Esophagus mucosa (tissue), 1 donor: ENCODE measurements at places on chromosomes 6 and 20.

GRCh38 chr6:101853231-101854085 lies 459.9 kb downstream of the GRIK2 start:
- ATAC-seq: no peak

DNA sequence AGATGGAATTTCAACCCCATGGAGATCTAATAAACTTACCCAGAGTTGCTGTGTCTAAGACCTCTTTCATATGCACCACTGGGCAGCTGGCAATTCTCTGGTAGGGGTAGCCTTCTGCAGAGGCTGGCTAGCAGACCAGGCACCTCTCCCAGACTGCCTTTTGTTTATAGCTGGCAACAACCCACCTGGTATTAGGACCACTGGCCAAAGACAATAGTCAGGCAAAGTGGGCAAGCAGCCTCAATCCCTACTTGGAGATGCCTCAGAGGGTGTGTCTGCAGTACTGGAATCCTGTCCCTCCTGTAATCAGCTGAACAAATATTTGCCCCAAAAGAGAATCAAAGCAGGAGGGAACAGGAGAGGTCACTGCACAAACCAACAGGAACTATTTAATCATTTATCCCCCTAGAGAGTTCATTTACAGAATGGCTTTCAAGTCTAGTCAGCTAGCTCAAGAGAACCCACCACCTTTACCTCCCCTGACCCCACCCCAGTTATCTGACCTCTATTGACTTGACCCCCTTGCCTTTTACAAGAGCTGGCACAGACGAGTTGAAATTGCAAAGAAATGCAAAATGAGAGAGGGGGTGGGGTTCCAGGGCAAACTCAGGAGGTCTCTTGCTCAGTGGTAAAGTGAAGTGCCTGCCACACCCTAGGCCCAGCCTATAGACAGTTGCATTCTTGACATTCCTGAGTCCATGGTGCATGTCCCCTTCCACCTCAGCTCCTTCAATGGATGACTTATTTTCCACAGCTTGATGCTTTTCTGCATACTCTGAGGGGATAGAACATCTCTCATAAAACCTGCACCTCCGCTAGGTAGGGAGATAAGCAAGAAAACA lies 2.8 kb downstream of the BCL2L1 start:
- no peak for ATAC-seq

DNA sequence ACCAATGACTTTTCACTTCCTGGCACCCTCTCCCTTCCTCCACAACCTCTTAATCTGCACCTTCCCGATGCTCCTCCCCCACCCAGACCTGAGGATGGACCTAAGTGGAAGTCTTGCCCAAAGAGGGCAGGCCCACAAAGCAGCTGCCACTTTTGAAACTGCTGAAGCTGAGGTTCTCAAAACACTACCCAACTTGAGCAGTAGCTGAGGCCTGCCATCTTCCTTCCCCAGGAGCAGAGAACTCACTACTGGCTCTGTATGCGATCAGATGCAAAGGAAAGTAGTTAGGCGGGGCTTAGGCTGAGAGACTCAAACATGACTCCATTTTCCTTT lies 1.5 kb downstream of the HM13 start:
- ATAC-seq: no peak

DNA sequence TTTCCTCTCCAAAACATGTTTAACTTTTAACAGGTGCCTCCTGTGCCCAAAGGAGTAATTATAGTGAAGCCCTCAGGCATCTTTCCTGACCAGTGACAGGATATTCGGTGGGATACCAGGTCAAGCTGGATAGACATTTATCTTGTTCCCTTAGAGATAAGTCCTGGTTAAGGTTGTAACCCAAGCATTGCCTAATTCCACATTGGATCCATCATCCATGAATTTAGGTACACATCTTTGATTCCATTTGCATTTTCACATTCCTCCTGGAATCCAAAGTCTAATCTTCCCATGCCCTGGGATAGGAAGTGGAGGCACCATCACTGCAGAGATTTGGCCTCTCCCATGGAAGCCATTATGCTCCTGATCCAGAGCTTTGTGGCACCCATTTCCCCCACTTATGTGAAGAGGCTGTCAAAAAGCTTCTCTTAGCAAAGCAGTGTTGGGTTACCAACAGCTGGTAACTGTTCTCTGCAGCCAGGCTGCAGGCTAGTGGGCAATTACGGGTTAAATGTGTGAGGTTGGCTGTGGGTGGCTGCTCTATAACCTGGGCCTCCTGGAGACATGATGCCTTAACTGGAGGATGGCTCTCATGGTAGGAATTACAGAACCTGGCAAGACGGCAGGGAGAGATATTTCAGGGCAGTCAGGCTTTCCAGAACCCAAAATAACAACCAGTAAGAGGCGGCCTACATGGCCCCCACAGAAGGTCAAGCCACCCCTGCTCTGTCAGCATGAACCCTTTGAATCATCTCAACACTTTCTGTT lies 96.9 kb upstream of the VGLL2 start:
- ATAC-seq: no peak

- no peak for ATAC-seq
Observed at GRCh38 chr20:39378776-39379175, 416.6 kb downstream of the DHX35 start.

DNA sequence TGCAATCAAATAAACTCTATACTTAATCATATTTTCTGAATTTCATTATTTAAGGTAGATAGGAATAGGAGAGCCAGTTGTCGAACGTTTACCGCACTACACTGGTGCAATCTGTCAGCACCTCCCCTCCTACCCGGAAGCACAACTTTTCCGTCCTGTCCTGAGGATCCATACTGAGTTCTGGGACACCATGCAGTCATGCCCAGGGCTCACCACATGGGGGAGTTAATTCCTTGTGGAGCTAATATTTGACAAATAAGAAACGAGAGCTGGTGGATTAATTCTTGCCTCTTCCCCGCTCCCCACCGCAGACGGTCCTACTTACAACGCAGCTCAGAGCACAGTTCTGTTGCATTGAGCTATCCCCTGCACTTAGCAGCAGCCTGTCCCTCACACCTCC lies 107.7 kb upstream of the RALGAPA2 start:
- ATAC-seq: no peak

- no peak for ATAC-seq
Observed at GRCh38 chr6:50829049-50829448, 10.4 kb downstream of the TFAP2B start.

GRCh38 chr20:24501764-24502556 lies 32.5 kb downstream of the SYNDIG1 start:
- no peak for ATAC-seq

GRCh38 chr6:144063246-144063743 lies 32.1 kb downstream of the SF3B5 start:
- ATAC-seq: no peak

DNA sequence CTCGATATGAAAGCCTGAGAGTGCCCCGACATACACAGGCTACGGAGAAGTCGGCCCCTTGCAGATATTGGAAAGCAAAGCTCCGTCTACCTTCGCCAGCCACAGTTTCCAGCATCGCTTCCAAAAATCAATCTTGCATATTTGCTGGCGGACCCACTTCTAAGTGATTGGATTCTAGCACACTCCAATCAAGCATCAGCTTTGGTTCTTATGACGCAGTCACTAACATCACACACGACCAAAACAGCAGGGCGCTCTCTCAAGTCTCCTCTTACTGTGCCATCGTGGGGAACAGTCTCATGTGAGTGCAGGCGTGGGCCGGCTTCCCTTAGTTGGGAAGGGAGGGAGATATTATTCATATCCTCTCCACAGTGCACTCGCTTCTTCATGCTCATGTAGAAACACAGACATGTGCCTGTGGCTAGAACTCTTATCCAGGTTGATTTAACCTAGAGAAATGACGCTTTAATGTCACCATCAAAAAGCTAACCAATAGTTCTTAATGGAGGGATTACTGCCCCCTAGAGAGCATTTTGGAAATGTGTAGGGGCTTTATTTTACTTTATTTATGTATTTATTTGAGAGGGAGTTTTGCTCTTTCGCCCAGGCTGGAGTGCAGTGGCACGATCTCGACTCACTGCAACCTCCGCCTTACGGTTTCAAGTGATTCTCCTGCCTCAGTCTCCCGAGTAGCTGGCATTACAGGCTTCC lies 229.8 kb downstream of the SOD2 start:
- no peak for ATAC-seq

DNA sequence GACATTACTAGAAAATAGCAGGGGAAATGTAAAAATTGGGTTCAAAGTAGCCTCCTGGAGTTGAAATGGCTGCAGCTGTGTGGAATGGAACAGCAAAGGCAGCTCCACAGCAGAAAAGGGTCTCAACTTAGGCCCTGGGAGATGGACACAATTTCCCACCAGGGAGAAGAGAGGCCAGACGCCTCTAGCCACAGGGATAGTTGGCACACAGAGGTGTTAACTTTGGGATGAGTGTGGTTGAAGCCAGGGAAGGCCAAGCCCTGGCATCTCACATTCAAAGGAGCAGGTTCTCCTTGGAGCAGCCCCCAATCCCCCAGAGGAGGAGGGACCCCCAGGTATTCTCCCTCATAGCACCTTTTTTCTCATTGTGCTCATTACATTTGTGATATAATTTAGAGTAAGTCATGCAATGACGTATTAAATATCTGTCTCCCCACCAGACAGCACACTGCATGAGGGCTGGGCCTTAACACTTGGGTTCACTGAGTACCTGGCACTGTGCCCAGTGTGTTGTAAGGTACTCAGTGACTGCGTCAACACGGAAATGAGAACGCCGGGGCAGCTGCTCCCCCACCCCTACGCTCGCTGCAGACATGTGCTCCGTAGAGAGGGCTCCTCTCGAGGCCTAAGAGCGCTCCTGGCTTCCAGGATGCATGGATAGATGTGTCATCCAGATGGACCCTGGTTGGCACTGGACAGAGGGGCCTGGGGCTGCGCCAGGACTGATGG lies 76.0 kb upstream of the CD93 start:
- ATAC-seq: peak; percentile 81

- ATAC-seq: no peak
Observed at GRCh38 chr20:56278196-56278595, 29.7 kb downstream of the MC3R start.

DNA sequence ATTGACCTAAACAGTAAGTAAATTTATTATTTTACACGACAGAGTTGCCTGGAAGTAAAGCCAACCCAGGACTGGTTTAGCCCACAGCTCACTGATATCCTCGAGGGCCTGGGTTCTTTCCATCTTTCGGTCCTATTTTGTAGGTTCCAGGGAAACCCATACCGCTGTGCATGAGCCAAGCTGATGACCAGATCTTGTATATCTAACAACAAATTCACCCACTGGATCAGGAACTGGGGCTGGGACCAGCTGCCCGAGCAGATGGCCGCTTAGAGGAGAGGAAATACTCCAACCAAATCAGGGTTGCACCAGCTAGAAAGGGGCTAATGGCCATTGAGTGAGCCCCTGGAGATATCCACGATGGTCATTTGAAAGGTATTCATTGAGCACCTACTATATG lies 139.2 kb downstream of the BACH2 start:
- no peak for ATAC-seq

GRCh38 chr20:14951105-14951504 lies 613.7 kb upstream of the FLRT3 start:
- ATAC-seq: no peak

DNA sequence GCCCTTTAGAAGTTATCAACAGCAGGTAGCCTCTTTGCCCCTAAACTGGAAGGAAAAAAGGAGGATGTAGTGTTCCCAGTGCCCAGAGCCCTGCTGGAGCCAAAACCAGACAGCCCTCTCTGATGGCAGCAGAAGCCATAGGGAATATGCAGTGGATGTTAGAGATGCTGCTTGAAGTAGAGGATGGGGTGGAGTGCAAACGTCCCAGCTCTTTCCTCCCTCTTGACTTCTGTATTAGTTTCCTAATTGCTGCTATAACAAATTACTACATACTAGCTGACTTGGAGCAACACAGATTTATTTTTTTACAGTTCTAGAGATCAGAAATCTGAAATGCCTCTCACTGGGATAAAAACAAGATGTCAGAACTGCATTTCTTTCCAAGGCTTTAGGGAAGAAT lies 12.5 kb upstream of the CD2AP start:
- ATAC-seq: no peak

- no peak for ATAC-seq
Observed at GRCh38 chr6:138510093-138510492, 10.8 kb upstream of the NHSL1 start.

DNA sequence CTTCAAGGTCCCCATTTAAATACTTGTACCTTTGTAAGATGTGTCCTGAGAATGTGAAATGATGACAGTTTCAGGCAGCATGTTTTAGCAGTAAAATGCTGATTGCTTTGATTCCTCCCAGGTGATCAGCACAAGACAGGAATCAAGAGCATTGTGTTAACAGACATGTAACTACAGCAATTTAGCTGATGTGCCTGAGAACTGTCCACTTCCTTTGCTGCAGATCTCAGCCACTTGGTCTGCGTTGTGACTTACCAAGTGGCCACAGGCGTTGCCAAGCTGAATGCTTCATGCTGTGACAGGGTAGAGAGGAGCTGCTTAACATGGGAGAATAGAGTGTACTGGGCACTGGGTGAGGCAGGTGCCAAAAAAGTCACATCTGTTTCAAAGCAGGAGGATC lies 767.0 kb upstream of the POU3F2 start:
- ATAC-seq: no peak

DNA sequence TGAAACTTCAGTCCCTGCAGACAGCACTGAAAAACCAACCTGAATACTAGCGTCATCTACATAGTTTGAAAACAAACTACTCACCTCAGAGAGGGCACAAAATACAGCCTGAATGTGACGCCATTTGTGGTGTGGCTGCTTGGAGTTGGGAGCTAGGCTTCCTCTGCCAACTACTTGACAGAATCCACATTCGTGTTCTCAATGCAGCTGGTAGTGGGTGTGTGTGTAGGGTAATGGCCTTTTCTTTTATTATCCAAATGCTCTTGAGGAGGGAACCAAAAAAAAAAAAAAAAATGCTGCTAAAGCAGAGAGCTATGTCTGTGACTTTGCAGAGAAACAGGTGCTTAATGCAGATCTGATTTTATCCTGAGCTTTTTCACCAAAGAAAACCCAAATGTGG lies 207.8 kb downstream of the OTOR start:
- no peak for ATAC-seq

DNA sequence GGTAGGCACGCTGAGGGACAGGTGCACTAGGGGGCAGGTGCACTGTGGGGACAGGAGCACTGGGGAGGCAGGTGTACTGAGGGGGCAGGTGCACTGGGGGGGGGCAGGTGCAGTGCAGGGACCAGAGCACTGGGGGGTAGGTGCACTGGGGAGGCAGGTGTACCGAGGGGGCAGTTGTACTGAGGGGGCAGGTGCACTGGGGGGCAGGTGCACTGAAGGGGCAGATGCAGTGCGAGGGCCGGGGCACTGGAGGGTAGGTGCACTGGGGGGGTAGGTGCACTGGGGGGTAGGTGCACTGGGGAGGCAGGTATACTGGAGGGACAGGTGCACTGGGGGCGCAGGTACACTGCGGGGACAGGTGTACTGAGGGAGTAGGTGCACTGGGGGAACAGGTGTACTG lies 39.5 kb downstream of the DAAM2 start:
- no peak for ATAC-seq

DNA sequence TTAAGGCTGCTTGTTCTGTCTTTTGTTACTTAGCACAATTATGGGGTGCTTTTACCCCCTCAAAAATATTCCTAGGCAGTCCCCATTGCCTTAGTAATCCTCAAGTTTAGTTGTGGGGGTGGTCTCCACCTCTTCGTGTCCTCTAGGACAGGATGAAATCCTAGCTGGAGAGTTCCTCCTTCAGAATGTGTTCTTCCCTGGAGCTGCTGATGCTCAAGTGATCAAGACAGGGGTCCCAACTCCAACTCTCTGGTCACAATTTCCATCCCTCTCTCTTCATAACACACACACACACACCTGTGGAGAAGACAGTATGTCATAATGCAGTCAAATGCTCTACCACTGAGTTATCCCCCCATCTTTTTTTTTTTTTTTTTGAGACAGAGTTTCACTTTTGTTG lies 280.7 kb downstream of the UST start:
- no peak for ATAC-seq
